Stimulated activated CD8-positive, alpha-beta memory T cell treated with anti-CD3 and anti-CD28 coated beads, Interleukin-12 subunit alpha, Interleukin-12 subunit beta, amount 100 ng/mL, for 1 hour (primary cell): ENCODE measurements at places on chromosomes 5 and 9.

GRCh38 chr9:100084128-100084453 is 14.7 kb downstream of the ERP44 start:
- DNase-seq = no peak

GRCh38 chr5:103475629-103476240 is 86.9 kb downstream of the NUDT12 start:
- no peak for DNase-seq

DNA sequence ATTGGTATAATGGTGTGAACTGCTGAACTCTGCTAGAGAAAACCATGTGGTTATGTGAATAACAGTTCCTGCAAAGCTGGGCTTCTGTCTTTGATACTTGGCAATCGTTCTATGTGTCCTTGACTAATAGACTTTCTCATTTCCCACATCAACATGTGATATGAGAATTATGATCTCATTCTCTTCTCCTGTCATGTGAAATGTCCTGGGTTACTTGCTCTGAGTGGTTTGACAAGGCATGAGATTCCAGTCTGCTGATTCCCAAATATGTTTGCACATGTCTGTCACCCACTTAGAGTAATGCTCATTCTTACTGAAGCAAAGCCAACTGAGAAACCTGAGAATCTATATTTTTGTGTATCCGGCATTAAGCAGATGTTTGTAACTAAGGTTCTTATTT is 141.2 kb downstream of the PARP8 start:
- no peak for DNase-seq

GRCh38 chr9:113364951-113365350 is 11.8 kb downstream of the HDHD3 start:
- DNase-seq = no peak

- no peak for DNase-seq
These were observed 49.2 kb upstream of the MINAR2 start for GRCh38 chr5:129698661-129699060.

GRCh38 chr5:111635151-111635902 is 121.7 kb downstream of the NREP start:
- DNase-seq = no peak

- DNase-seq = no peak
These were observed 48.3 kb downstream of the SLCO6A1 start for GRCh38 chr5:102450313-102450990.

DNA sequence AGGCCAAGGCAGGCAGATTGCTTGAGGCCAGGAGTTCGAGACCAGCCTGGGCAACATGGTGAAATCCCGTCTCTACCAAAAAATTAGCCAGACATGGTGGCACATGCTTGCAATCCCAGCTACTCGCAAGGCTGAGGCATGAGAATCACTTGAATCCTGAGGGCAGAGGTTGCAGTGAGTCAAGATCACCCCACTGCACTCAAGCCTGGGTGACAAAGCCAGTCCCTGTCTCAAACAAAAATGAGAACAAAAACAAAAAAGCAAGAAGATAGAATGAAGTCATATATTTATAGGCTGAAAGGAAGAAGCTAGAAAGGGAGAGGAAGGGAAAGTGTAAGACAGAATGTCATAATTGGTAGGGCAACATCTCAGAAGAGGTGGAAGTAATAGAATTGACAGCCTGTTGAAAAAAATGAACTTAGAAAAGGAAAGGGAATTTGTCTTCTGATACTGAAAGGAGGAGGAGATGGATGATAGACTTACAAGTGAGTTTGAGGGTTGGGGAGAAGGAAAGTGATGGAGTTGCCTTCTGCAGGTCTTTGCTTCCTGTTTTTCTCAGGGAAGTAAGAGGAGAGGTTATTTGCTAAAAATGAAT is 32.2 kb downstream of the CARD6 start:
- DNase-seq = no peak

DNA sequence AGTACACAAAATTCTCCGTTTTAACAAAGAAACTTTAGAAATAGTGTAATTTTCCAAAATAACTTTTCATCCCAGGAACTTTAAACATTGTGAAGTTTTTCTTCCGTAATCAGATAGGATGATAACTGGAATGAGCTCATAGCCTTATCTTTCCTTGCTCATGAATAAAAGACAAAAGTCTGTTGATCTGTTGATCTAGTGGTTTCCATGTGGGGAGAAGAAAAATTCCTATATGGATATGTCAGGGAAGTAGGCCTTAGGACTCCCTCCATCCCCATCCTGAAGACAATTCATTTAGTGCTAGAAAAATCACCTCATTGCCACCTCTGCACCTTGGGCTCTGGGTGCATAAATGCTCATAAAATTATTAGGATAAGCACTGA is 266.6 kb downstream of the SMARCA2 start:
- no peak for DNase-seq

DNA sequence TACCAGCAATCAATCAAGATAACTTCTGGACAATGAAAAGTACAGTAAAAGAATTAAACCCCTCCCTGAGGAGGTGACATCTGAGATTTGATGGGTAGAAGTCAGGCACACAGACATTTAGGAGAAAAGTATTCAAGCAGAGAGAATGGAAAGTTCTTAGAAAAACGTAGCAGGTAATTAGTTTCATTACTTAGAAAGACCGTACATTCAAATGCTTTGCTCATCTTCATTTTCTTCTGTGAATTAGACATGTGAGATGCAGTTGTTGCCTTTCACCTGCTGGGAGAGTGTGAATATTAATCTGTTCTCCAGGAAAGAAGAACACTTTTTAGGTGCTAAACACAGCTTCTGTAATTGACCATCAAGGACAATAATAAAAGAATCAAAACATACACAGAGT is 71.3 kb upstream of the PPP1R2B start:
- no peak for DNase-seq

GRCh38 chr5:153700940-153701339 is 210.5 kb downstream of the GRIA1 start:
- DNase-seq = no peak

GRCh38 chr9:123232332-123232731 is 36.1 kb downstream of the STRBP start:
- no peak for DNase-seq

DNA sequence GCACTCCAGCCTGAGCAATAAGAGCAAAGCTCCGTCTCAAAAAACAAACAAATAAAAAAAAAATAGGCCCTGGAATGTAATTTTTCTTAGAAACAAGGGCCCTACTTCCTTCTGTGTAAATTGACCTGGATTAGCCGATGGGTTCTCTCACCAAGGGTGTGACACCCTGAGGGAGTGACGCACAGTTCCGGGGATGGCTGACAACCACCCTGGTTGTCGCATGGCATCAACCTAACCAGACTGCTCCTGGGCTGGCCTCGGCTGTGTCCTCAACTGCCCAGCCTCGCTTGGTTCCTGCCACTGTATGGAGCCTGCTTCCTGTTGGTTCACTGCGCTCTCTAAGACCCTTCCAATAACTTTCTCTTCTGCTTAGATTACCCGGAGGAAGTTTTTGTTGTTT is 51.2 kb upstream of the SPATA31D4 start:
- no peak for DNase-seq

- no peak for DNase-seq
These were observed 91.8 kb upstream of the DMRT1 start for GRCh38 chr9:749716-750115.

GRCh38 chr9:96430377-96430776 is 12.2 kb upstream of the ZNF367 start:
- no peak for DNase-seq

GRCh38 chr9:87603854-87604490 is 106.3 kb downstream of the DAPK1 start:
- no peak for DNase-seq

- no peak for DNase-seq
These were observed 30.2 kb upstream of the DUSP1 start for GRCh38 chr5:172801179-172801671.

DNA sequence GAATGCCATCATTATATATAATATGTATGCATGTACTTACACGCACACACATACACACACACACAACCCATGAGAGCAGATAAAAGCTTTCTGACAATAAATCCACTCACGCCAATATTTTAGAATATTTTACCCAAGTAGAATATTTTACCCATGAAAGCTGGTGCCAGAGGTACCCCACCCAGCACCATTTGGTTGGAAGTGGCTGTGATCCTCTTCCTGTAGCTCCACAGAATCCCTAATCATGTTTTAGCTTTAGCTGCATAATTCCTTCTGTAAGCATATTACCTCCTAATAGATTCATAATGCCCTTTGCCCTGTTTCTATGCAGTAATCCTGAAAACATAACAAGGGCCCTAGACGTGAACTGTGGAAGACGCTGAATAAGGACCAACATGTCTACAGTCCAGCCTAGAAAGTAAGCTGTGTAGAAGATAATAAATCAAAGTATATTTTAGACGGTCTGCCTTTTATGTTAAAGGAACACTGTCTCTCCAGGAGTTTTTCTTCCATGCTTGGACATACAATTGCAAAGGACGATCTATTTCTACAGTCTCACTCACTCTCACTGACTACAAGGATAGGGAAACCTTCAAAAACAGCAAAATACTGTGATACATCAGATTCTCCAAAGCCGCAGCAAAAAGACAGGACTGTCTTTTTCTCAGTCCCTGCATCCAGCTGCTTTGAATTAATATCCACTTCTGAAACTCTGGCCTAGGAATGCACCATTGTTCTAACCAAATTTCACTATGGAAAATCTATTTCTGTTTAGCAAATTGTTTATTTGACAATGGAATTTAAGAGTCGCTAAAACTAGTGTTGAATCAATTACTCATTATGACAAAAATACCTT is 98.2 kb downstream of the USP20 start:
- DNase-seq = no peak

- DNase-seq = no peak
These were observed 65.3 kb downstream of the GADD45G start for GRCh38 chr9:89670114-89670513.

DNA sequence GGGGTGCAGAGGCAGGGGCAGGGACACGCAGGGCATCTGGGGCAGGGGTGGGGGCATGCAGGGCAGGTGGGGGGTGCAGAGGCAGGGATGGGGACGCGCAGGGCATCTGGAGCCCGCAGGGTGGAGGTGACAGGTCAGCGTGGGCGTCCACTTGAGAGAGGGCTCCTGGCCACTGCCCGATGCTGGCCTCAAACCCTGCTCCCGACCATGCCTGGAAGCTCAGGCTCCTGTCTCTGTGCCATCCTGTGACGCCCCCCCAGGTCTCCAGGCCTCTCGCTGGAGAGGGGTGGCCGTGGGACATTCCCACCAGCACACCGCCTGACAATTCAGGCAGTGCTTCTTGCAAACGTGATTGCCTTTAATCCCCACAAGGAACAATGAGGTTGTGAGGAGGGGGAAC is 33.0 kb downstream of the ZDHHC11B start:
- no peak for DNase-seq

- DNase-seq = no peak
These were observed 164.9 kb upstream of the SLC27A6 start for GRCh38 chr5:128800377-128800776.

DNA sequence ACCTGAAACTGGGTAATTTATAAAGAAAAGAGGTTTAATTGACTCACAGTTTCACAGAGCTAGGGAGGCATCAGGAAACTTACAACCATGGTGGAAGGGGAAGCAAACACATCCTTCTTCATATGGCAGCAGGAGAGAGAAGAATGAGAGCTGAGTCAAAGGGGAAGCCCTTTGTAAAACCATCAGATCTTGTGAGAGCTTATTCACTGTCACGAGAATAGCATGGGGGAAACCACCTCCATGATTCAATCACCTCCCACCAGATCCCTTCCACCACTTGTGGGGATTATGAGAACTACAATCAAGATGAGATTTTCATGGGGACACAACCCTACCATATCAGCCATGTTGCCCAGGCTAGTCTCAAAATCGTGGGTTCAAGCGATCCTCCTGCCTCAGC is 143.4 kb downstream of the FGF18 start:
- no peak for DNase-seq

GRCh38 chr9:114163517-114163951 is 8.2 kb downstream of the COL27A1 start:
- DNase-seq = no peak

- DNase-seq = no peak
These were observed 3.4 kb upstream of the IRX4 start for GRCh38 chr5:1885868-1886845.
